ENCODE measurements at places on chromosomes 4 and X.

- no peak for DNase-seq
These were observed 681.9 kb upstream of the HS3ST1 start for GRCh38 chr4:12110627-12111026.

DNA sequence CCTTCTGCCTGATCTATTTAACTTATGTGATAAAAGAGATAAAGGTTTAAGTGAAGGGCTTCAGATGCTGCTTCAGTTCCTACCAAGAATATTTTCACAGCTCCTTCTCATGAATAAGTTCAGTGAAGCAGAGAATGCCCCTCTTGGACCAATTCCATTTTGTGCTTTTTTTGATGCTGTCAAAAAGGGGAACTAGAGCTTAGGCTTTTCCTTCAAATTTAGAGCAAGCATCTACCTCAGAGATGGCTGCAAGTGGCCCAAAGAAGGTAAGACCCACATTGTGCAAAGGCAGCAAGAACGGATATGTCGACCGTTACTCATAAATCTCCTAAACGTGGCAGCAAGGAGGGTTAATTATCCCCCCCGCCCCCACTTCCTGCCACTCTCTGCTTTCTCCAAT, 4.5 kb downstream of the CHRDL1 start:
- no peak for DNase-seq

GRCh38 chrX:139049465-139049864, 337.9 kb upstream of the FGF13 start:
- DNase-seq = no peak

DNA sequence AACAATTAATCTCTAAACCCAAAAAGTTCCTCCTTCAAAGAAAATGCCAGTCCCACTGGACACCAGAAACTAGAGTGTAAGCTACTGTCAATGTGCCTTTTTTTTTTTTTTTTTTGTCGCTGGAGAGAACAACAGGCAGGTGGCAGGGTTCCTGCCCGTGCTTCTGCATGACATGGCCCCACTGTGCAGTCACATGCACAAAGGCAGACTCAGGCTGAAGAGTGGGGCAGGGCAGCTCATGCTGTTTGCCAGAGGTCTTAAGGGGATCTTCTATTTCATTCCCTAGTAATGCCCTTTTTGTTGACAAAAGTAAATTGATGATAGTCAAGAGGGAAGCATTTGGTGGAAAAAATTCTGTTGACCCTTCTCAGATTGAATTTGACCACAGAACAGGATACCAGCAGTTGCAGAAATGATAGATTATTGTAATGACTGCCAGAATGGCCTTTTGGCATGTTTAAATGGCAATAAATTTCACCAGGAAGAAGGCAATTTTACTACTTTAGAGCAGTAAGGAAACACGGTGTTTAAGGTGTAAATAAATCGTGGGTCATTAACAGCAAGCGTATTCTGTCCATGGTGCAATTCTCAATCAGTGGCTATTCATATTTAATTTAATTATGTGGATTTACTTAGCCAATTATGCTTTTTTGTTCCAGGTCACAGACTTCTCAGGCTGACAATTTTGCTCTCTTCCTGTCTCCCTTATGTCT, 80.9 kb downstream of the NKX6-1 start:
- DNase-seq = no peak

DNA sequence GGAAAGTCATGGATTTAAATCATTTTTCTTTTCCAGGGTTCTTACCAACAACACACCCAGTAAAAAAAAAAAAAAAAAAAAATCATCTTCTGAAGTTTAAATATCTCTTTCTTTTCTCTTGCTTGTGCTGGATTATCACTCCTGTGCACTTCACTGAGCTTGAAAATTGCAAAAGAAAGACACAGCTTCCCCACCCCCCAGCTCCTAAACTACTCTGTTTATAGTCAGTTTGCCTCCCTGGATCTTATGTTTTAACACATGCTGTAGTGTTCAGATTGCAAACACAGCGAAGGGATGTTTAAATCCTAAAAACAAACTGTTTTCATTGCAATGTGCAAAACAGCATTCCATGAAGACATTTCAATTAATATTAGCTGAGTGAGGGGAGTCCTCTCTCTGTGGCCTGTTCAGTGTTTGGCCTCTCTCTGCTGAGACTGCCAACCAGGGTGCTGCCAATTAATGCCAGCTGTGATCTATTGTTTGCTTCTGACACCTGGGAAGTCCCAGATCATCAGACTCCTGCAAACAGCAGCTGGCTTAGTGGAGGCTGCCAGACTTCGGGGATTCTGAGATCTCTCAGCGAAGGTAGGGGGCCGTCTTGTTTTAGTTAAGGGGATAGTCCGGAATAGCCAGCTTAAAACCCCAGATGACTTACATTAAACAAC, 171.1 kb upstream of the PITX2 start:
- no peak for DNase-seq

- DNase-seq = no peak
These were observed 3.1 kb upstream of the FGB start for GRCh38 chr4:154559494-154560418.

DNA sequence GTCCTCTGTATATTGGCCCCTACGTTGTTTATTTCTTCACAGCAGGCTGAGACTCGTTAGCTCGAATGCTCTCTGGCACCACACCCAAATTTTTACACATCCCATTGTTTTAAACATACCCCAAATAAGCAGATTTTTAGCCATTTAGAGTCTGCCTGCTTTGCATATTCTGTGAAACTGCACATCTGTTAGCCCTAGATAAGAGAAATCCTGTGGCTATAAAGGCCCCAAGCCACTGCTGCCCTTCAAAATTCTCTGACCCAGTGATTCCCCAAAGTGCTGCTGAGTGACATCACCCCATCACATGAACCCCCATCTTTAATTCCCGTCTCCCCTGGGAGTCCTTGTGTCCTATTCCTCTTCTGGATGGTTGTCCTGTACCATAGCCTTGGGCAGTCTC, 20.8 kb downstream of the TEX13C start:
- no peak for DNase-seq

Data from activated T-helper 1 cell treated with anti-CD3 and anti-CD28 coated beads, Interleukin-2, amount 50 U/mL, for 16 hours (primary cell).